ENCODE measurements at places on chromosomes 3 and 15.

GRCh38 chr3:46742992-46743585, 25.4 kb upstream of the PRSS50 start:
- no peak for DNase-seq

DNA sequence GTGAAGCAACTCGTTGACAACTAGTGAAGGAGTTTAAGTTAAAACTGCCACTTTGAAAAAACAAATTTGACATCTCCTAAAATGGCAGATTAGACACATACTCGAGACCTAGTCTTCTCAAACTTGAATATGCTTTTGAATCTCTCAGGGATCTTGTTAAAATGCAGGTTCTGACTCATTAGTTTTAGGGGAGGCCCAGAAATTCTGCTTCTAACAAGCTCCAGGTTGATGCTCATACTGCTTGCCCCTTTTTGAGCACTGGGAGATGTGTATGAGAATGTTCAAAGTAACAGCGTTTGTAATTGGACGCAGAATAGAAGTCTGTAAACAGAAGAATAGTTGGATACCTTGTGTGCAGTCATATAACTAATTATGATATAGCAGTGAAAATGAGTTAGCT, 1.6 kb downstream of the C3orf38 start:
- DNase-seq = no peak

- no peak for DNase-seq
Observed at GRCh38 chr15:41821831-41822230, 6.1 kb upstream of the JMJD7 start.

GRCh38 chr15:95698230-95698629, 632.3 kb upstream of the NR2F2 start:
- no peak for DNase-seq

DNA sequence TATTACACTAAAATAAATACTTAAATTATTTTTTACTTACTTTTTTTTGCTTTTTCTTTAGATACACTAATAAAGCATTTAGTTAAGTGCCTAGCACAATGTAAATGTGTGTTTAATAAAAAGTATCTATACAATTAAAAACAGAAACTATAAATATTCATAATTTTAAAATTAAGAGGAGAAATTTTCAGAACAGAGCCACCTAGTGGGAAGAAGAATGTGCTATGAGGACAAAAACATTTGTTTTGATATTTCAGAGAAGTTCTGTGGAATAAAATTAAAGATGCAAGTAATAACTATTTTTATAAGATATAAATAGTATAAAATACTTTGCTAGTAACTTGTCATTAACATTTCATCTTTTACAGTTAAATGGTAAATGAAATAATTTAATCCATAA, 33.6 kb upstream of the PLSCR5 start:
- no peak for DNase-seq

DNA sequence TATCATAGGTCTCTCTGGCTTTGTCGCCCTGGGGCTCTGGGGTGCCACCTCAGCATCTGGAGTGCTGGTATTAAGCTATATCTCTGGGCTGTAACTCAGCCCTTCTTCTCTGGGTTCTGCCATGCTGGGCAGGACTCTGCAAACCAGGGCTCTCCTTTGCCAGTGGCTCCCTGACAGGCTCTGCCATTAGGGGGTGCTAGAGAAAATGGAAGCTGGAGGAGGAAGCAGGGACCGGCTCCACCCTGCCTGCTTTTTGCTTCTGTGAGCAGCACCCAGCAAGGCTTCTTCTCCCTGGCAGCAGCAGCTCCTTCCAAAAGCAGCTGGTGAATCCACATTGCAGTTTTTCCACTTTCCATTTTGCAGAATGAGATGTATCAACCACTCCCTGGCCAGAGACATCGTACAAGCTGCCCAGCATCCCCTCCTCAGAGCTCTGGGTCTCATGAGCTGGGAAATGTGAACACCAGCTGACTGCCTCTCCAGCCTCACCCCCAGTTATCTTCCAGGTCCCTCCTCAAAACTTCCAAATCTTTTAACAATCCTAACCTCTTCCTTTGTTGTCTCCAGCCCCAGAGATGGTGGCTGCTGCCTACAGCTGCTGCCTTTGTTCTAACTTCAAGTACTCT, 165.0 kb downstream of the ABHD5 start:
- peak; percentile 32 for DNase-seq

DNA sequence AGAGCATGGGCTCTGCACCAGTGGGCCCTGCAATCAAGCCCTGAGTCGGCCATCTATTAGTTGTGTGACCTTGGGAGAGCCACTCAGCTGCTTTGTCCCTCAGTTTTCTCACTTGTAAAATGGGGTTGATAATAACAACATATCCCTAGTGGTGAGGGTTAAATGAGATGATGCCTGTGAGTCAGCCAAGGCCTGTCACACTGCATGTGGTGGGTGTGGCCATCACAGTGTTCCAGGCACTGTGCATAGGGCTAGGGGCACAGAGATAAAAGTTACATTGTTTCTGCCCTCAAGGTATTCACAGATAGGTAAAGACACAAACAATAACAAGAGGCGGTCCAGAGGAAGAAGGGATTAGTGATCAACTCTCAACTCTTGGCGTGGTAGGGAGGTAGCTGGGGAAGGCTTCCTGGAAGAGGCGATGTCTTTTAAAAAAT, 19.5 kb downstream of the SMAD6 start:
- DNase-seq = no peak

DNA sequence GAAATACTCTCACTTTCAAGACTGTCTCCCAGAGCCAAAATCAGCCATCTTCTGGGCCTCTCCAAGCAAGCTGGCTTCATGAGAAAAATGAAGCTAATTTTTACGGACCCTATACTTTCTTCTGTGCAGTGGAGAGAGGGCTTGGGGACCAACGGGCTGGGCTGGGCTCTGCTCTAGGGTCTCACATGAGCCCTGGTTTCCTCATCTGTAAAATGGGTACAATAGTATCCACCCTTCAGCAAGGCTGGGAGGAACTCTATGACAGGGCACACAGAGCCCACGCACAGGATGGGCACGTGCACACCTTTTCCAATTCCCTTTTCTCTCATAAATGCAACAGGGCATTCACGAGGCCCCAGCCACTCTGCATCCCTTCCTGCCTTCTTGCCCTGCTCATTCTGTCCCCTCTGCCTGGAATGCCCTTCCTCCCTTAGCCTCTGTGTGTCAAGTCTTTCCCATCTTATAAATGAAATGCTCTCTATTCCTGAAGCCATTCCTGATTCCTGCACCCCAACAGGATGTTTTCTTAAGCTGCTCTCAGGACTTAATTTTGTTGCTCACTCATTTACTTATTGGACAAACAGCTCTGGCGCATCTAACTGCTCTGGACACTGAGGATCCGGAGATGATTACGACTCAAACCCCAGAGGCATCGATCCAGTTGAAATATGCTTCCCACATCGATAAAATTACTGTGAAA, 32.9 kb upstream of the SEC13 start:
- no peak for DNase-seq

- DNase-seq = peak; percentile 62
Observed at GRCh38 chr3:133490468-133491351, 82.8 kb upstream of the CDV3 start.

DNA sequence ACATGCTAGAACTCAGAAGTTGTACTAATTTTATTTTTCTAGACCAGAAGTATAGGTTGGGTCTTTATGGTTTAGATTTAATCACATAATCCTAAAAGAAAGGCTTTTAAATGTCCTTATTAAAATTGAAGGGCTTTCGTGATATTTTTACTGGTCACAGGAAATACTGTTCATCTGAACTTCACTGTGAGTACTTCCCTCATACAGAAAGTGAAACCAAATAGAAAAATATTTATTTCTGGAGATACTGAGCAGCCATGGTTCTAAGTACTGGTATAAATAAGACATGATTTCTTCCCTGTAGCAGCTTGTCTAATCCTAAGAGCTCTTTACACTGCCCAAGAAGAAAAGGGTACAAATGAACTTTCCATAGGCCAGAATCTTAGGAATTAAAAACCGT, 2.0 kb downstream of the SNRK start:
- no peak for DNase-seq

- DNase-seq = no peak
Observed at GRCh38 chr3:13242364-13242737, 169.1 kb upstream of the IQSEC1 start.

DNA sequence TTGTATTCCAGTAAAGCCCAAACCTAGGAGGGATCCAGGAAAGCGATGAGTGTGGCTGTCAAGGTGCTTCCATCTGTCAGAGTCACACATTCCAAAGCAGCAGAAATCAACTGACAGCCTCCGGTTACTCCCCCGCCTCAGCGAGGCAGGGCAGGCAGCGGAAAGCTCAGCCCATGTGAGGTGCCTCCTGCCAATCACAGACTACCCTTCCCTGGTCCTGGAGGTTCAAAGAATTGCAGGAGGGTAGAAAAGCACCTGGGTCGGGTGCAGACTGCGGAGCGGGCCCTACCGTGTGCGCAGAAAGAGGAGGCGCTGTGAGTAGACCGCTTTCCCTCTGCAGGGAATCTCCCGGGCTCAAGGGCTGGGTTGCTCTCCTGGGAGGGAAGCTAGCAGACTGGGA, at the start of gene UPK1B:
Gene UPK1B, plus strand, starts transcription at position 274 of the 400 bp plus-strand sequence. CDS start 13,144 bp downstream, outside the sequence.
- no peak for DNase-seq

DNA sequence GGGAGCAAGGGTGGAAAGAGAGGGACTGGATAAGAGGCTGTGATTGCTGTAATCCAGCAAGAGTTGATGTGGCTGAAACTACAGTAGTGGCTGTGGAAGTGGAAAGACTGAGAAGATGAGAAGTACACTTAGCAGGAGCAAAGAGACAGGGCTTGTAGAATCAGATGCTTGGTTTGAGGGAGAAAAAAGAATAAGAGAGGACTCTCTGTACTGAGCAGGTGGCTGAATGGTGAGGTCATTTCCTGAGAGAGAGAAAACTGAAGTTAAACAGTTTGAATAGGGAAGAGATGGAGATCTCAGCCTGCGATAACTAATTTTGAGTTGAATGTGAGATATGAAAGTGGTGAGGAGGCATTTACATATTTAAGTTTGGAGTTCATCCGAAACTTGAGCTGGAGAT, 95.8 kb upstream of the SLC25A36 start:
- no peak for DNase-seq

DNA sequence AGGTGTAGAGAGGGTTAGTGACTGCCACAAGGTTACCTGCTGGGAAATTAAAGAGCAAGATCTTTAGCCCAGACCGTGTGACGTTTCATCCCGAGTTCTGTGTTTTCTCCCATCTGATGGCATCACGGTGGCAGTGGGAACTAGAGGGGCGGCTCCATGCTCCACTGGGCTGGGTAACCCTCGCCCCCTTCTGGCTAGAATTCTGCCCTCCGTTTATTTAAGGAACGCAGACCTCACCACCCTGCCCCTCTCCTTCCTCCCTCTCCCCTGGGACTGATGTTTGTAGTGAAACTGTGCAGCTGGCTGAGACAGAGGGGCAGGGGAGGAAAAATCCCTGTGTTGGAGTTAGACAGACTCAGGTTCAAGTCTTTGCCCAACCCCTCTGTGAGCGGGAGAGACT, 65.6 kb downstream of the ITGA11 start:
- DNase-seq = no peak

DNA sequence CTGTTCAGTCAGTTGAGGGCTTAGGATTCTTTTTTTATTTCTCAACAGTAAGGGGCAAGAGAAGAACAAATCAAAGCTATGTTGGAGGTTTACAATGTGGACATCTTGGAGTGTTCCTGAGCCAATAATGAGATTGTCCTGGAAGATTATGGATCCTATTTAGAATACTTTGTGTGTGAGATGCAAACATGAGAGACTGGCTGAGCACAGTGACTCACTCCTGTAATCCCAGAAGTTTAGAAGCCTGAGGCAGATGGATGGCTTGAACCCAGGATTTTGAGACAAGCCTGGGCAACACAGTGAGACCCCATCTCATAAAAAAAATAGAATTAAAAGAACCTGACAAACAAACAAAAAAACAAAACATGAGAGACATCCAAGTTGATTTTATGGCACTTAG, 351.6 kb downstream of the GAP43 start:
- no peak for DNase-seq

DNA sequence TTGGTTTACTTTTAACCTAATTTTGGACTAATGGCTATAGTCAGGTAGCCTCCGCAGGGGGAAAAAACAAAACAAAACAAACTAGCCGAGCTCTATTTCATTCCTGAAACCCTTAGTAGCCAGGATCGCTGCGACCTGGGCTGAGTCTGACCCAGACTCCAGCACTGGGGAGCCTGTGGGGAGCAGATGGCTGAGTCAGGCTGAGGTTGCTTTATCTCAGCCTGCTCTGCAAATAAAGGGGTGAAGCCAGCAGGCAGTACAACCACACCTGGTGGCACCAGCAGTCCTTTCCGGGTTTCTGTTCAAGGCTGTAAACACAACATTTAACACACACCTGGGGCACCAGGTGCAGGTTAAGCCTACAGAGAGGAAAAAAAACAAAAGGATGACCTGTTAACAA, 27.3 kb downstream of the ABHD2 start:
- no peak for DNase-seq

DNA sequence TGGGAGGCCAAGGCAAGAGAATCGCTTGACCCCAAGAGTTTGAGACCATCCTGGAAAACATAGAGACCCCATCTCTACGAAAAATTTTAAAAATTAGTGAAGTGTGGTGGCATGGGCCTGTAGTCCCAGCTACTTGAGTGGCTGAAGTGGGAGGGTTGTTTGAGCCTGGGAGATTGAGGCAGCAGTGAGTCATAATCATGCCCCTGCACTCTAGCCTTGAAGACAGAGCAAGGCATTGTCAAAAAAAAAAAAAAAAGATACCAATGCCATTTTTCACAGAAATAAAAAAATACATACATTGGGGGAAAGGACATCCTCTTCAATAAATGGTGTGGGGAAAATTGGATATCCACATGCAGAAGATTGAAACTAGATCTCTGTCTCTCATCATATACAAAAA, 74.6 kb downstream of the CERS3 start:
- no peak for DNase-seq

GRCh38 chr3:10772271-10773161, 43.5 kb upstream of the SLC6A11 start:
- DNase-seq = no peak

DNA sequence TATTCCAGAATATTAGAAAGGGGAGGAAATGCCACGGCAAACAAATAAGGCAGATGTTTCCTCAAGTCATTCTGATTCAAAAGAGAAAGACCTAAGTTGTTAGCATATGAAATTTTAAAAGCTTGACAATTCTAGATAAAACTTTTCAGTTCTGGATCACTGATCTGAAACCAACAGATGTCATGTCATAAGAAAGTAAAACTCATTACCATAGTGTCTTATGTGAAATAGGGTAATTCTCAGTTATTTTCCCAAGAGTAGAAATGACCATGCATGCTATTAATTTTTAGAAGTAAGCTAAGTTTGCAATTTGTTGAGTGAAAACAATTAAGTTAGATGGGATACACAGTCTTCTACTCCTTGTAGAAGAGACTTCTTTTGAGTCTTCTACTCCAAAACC, 630.3 kb downstream of the NAALADL2 start:
- no peak for DNase-seq

DNA sequence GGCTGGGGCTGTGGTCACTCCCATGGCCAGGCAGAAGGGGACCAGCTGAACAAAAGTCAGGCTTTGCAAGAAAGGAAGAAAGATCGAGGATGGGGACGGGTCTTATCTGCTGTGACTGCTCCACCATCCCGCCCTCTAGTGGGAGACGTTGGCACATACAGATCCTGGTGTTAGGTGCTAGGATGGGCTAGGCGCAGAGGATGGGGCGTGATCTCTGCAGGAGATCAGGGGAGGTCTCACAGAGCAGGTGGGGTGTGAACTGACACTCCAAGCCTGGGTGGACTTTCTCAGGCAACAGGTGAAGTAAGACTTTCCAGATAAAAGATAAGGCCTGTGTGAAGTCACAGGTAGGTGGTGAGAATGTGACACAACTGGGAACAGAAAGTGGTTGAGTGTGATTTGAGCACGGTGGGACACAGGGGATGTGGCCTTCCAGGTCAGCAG, 141.9 kb upstream of the SMAD3 start:
- peak; percentile 16 for DNase-seq
